Spinal cord (tissue), 10 donors: ENCODE measurements at places on chromosomes 5 and 9.

GRCh38 chr9:124929464-124929863 lies 11.4 kb downstream of the GOLGA1 start:
- no peak for DNase-seq

GRCh38 chr5:51381761-51382474 lies 1.3 kb upstream of the ISL1 start:
- no peak for DNase-seq

- no peak for DNase-seq
Measured at GRCh38 chr5:59828623-59829022, 64.9 kb downstream of the PDE4D start.

DNA sequence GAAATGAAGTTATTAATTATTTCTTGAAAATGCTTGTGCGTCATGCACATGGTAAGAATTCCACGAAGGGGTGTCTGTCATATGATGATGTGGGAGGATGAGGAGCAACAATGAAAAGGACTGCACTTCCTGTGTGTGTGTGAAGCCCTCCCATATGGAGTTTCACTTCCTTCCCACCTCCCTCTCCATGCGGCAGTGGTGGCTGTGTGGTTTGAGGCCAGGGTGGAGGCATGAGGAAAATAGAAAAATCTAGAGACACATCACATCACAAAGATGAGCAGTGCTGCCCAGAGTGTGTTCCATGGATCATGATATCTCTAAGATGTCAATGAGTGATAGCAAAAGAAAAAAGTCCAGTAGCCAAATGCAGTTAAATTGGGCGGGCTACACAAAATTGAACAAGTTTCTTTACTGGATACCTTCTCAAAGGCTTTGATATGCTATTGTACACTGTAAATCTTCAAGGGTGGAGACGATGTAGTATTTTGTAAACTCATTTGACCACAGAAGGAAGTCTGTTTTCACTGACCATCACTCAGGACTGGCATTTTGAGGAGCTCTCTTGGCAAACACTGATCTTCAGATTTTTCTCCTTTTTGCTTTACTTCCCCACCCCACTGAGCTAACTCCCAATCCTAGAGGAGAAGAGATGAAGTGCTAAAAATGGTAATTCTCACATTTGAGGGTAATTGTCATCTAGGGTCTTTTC lies 55.7 kb upstream of the EQTN start:
- DNase-seq, result no peak

DNA sequence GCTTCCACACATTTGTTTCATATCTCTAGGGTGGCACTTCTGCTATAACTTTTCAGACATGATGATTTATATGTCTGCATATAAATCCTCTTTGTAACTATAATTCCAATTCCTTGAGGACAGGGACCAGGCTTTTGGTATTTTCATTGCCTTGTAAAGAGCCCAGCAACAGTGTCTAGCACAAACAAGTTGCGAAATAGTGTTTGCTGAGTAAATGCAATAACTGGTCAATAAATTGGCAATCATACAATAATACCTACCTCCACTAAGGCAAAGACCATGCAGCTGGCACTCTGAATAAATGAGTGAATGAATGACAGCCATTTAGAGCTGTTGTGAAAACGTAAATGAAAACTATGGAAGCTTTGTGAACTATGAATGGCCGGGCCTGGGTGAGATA lies 564.0 kb upstream of the ZNF462 start:
- no peak for DNase-seq

- no peak for DNase-seq
Measured at GRCh38 chr9:93902780-93903655, 52.1 kb downstream of the BARX1 start.

DNA sequence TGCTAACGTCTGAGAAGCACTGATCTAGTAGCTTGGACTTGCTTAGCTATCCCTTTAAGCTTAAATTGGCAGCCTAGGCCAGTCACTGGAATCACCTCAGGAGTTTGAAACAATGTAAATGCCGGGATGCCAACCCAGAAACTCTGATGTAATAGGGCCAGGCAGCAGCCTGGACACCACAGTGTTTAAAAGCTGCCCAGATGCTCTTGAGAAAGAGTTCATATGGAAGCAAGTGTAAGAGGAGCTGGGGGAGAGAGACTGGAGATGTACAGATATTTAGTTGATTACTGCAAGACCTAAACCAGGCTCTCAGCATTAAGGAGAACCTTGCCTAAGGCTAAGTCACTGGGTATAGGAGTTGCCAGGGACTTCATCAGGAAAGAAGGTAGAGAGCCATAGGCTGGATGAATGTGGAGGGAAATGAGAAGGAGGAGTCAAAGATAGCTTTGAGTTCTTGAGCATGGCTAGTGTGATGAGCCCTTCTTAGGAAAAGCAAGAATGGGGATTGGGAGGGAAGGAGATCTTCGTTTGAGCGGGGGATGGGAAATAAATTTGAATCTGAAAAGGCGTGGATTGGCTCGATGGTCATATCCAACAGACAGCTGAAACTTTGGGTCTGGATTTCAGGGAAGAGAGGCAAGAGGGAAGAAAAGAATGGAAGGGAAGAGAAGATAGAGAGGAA lies 392.9 kb upstream of the WWC1 start:
- DNase-seq, result no peak

GRCh38 chr9:80090317-80090716 lies 518.6 kb downstream of the TLE4 start:
- DNase-seq, result no peak

DNA sequence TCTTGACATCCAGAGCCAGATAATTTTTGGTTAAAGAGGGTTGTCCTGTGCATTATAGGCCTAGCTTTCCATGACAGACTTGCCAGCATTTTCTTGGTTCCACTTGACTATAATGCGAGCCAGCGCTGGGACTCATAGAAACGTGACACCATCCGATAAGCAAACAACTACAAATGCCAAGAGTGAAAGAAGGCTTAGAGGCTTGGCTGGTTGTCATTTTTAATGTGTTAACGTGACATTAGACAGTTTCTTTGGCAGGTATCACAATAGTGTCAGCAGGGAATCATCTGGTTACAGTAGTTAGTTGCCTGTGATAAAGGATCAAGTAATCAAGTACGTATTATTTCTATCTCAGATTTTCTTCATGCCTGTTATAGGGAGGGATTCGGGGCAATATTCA lies 20.0 kb upstream of the LIFR start:
- no peak for DNase-seq

GRCh38 chr5:72130351-72130761 lies 23.1 kb downstream of the MAP1B start:
- DNase-seq, result no peak

- DNase-seq, result no peak
Measured at GRCh38 chr9:16031486-16031885, 478.6 kb downstream of the CCDC171 start.

GRCh38 chr9:22986556-22986955 lies 539.9 kb downstream of the DMRTA1 start:
- no peak for DNase-seq

GRCh38 chr5:117302949-117303348 lies 728.3 kb upstream of the SEMA6A start:
- DNase-seq, result no peak

DNA sequence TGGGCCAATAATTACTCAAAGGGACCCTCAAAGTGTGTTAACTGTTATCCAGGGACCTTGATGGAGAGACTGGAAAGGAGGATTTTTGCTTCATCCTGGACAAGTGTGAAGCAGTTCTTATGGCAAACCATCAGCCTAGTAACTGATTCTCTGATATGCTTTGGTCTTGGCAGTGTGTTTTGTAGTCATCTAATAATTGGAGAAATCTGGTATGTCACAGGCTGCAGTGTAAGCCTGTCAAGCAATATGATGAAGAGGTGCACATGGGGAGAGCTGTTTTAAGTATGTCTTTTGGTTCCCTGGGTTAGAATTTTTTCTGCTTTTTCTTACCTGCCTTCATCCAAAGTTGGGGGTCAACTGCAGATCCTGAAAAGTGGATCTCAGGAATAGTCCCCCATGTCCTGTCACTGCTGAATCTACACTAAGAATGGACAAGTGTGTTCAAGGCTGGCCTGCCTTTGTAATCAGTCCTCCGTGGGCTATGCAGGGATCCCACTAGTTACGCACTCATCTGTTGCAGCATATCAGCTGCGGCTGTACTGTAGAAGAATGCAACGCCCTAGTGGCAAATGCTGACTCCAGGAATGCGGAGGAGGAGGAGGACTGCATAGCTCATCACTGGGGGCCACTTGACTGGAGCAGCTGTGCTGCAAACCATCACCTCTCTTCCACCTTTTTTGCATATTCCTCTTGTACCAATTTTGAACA lies 1.9 kb downstream of the SPTAN1 start:
- DNase-seq, result peak; percentile 79

GRCh38 chr9:19416143-19416542 lies 7.3 kb downstream of the ACER2 start:
- no peak for DNase-seq

DNA sequence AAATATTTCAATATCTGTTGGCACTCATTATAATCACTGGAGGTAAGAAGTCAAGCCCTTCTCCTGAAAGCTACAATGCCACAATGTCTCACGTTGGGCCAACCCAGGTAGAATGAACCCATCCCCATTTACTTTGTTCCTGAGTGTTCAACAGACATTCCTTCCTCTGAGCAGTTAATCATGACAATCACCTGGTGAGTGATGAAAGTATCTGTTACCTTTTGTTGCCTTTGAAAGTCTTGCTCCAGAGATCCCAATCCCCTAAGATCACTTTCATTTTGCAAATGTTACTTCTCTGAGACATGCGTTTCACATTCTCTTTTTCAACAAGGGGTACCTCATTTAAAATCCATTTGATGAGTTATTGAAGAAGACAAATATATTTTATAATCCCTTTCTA lies 49.3 kb upstream of the MSX2 start:
- DNase-seq, result no peak

- no peak for DNase-seq
Measured at GRCh38 chr5:2330325-2331130, 420.9 kb downstream of the IRX2 start.

DNA sequence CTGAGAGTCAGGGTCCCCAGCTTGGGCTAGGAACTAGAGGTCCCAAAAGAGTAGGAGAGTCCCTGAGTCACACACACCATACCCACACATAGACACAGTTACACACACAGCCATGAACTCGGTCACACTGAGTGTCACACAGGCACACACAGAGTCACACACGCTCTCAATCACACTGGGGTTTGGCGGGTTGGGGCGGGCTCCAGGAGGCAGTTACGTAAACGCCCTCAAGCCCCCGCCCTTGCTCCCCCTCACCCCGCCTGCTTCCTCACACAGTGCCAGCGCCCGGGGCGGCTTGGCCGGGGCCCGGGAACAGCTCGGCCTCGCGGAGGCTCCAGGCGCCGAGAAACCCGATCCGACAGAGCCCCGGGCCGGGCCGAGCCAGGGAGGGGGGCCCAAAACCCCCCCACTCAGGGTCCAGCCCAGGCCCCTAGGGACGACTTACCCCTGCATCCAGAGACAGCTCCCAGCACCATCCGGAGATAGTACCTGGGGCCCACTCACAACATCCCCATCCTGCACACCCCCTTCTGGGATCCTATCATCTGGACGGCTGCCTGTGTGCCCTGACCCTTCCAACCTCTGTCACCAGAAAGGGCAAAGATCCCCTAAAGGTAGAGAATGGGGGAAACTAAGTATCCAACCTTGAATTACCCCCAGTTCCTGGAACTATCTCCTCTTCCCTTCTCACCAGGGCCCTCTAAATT lies 3.5 kb upstream of the CNTFR start:
- DNase-seq, result no peak

GRCh38 chr9:76403352-76403751 lies 9.1 kb upstream of the RFK start:
- DNase-seq, result no peak

GRCh38 chr5:63233911-63234310 lies 655.3 kb downstream of the LRRC70 start:
- DNase-seq, result no peak

DNA sequence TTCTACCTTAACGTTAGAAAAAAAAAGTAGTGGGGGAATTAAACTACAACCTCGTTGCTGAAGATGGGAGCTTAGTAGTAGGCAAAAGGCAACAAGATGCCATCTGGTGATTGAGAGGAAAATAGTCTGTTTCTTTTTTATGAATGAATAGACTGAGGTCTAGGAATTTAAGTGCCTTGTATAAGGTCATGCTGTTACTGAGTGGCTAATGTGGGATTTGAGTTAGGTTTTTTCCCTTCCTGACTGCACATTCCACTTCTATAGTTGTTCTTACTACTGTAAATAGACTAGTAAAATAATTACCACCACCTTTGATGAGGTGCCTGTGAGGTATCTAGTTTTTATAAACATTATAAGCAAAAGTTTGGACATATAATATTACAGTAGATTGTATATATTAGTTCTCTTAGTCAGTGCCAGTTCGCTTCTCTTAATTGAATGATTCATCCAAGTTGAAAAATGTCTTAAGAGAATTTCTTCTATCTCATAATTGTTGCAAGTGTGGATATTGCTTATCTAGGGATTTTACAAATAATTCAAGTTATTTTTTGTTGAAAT lies 19.1 kb downstream of the FSD1L start:
- DNase-seq, result no peak

DNA sequence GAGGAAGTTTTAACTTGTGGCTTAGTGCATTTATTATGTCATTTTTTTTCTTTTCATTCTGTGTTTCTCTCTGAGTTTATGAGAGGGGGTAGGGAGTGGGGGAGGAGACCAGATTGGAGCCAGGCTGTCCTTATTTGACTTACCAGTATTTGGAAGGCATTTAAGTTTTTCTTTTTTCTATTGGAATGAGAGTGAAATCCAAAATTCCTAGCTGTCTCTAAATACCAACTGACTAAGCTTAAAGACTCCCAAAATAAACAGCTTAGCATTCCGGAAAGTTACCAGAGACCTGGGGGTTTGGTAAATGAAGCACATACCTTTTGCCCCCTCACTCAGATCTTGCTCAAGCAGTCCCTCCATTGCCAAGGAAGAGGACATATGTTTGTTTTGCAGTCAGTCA lies 581.9 kb upstream of the BRINP1 start:
- DNase-seq, result no peak

DNA sequence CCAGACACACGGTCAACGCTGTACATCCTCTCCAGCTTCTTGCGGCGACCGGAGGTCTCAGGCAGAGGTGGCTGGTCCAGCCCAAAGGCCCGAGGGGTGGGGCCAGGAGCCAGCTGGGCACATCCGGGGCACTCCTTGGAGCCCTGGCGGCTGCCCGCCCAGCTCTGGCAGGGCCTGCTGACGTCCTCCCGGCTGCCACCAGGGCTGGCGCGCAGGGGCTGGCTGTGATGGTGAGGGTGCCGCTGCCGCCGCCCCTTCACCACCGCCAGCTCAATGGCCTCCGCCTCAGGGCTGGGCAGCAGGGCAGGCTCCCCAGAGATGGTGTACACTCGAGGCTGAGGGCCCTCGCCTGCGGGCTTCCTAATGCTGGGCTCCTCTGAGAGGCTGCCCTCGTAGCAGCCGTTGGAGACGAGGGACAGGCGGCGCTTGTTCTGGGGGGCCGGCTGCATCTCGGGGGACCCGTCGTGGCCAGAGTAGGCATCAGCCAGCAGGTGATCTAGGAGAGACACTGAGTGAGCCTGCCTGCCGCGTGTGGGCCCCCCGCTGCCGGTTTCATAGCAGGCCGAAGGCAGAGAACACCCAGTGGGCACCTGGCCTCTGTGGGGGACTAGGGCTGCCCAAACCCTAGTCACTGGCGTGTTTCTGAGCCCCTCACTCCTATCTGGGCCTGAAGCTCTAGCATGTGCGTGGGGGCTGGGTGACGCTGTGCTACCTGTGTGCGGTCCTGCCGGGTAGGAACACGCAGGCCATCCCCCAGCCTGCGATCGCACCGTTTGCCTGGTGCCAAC lies 1.5 kb downstream of the NSMF start:
- no peak for DNase-seq

- DNase-seq, result no peak
Measured at GRCh38 chr5:130605234-130605633, 559.8 kb downstream of the HINT1 start.

GRCh38 chr5:164224772-164225171 lies 719.4 kb downstream of the MAT2B start:
- no peak for DNase-seq

GRCh38 chr5:1783216-1783554 lies 16.5 kb downstream of the MRPL36 start:
- DNase-seq, result no peak
